ENCODE measurements at places on chromosomes 3 and 15.

GRCh38 chr3:44318891-44319311 lies 19.7 kb upstream of the TCAIM start:
- DNase-seq, result no peak

GRCh38 chr3:122942937-122943827 lies 84.4 kb downstream of the SEMA5B start:
- DNase-seq, result no peak

DNA sequence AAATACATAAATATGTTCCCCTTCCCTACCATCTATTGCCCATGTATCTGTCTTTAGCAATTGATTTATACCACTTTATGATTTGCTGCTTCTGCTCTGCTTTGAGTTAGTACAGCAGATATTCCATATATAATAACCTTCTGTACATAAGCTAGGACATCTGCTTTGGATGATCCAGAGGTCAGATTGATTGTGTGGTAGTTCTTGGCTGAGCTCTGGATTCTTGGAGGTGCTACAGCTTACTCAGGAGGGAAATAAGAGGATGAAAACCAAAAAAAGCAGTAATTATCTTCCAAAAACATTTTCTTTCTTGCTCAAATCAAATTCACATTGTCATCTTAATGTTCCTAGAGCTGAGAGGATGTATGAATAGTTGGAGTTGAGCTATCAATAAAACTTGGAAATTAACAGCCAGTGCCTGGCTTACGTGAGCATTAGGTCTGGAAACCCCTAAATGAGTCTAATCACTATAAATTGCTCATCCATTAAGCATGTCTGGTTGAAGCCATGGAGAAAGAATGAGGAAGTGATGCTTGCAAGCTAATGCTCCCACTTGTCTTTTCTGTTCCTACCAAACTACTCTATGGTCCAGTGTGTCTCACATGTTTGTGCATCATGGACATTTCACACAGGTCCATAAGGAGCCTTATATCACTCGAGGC lies 36.3 kb upstream of the TMEM42 start:
- no peak for DNase-seq

DNA sequence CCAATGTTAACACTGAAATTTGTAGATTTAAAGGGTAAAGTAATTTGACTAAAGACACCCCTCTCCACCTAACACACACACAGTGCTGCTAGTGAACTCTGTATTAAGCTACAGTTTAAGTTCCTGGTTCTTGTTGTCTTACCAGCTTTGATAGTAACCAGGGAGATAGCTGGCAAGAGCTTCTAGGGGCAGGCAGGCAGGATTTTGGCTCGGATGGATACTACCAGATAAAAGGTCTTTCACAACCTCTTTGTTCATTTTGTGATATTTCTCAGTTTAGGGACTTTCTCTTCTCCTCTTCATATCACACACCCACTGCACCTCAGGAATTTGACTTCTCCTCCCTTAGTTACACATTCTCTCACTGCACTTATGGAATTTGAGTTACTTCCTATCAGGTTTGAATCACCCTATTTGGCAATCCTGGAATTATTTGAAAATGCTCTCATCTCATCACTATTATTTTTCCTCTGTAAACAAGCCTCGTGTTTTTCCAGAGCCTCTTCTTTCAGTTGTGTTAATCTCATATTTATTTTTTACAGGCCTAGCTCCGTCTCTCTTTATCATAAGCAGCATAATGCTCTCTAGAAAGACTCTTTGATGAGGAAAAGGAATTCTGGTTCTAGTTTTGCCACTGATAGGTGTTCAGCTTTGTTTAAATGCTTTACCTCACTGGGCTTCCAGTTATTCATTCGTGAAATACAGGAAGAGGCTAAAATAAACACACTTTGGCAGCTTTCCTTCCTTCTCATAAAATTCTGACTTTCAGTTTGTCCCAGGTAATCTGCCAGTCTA lies 23.0 kb upstream of the CLDN1 start:
- DNase-seq, result no peak

GRCh38 chr15:29270169-29270955 lies 740 bp upstream of the NSMCE3 start:
- DNase-seq, result peak; percentile 46

- DNase-seq, result no peak
Measured at GRCh38 chr3:18064586-18064985, 322.2 kb upstream of the TBC1D5 start.

GRCh38 chr3:126257984-126258383 lies 77.6 kb upstream of the ALDH1L1 start:
- DNase-seq, result no peak

DNA sequence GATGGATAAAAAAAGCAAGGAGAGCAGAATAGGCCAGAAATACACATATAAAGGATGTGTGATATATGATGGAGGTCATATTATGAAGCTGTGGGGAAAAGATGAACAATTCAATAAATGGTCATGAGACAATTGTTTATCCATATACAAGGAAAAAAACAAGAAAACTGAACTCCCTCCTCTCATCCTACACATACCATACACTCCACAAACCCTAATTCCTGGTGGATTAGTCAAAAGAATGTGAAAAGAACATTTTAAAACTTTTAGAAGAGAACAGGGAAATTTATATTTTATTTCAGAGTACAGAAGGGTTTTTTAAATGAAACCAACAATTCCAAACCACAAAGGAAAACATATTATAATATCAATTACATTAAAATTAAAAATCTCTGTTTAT lies 34.5 kb upstream of the NR2E3 start:
- DNase-seq, result no peak

DNA sequence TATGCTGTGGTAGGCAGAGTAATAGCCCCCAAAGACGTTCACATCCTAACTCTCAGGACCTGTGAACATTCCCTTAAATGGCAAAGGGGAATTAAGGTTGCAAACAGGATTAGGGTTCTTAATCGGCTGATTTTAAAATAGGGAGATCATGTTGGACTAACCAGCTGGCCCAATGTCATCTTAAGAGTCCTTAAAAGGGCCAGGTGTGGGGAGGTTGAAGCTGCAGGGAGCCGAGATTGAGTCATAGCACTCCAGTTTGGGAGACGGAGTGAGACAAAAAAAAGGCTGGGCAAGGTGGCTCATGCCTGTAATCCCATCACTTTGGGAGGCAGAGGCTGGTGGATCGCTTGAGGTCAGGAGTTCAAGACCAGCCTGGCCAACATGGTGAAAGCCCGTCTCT lies 1.6 kb upstream of the FLNB start:
- no peak for DNase-seq

- no peak for DNase-seq
Measured at GRCh38 chr3:10387881-10388609, 67.1 kb upstream of the SEC13 start.

DNA sequence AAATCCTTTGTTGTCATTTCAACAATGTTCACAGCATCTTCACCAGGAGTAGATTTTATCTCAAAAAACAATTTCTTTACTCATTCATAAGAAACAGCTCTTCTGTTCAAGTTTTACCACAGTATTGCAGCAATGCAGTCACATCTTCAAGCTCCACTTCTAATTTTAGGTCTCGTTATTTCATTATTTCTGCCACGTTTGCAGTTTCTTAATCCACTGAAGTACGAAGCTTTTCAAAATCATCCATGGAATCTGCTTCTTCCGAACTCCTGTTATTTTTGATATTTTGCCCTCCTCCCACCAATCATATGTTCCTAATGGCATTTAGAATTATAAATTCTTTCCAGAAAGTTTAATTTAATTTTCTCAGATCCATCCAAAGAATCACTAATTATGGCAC lies 12.6 kb upstream of the OR5K1 start:
- DNase-seq, result no peak

DNA sequence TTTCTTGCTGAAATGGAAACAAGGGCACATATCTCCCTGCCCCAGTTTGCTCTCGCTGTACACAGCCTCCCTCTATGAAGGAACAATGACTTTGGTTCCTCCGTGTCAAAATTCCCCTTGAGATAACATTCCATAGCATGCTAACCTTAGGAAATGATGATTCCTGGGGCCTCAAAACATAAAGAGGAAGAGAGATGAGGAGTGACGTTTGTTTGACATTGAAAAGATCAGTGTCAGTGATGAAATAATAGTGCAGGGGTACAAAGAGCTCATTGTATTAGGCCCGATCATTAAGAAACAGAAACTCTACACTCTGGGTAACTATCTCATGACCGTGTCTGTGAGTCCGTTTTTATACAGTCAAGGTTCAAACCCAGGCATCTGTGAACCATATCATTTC lies 55.2 kb downstream of the ARNT2 start:
- no peak for DNase-seq

DNA sequence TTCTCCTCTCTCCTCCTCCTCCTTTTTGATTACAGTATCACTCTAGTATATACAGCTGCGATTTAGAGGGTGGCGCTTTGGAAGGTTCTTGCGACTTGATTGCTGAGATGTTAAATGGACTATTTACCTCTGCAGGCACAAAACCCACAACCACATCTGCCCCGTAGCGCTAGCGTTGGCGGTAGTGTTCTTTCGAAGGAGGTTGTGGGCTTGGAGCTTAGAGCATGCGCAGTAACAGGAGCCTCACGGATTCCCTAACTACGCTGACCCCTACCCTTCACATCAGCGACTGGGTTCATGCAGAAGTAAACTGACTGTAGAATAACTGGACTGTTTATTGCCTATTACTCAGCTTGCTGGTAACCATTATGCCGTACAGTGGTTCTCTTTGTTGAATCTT lies 58.0 kb downstream of the CGGBP1 start:
- DNase-seq, result peak; percentile 16

DNA sequence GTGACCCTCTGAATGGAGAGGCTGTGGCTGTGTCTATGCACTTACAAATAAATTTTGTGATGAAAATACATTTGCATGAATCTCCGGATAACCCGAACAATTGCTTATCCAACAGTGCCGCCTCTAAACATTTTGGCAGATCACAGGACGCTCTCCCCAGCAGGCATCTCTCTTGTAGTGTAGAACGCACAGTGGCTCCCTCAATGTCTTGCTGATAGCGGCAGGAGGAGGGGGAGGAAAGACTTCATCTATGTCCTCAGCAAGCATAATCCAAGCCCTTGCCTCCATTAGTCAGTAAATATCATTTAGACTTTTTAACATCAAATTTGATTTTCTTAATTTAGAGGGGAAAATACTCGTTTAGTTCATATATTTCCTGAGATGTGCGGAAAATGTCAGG lies 318.1 kb upstream of the IGF1R start:
- no peak for DNase-seq

DNA sequence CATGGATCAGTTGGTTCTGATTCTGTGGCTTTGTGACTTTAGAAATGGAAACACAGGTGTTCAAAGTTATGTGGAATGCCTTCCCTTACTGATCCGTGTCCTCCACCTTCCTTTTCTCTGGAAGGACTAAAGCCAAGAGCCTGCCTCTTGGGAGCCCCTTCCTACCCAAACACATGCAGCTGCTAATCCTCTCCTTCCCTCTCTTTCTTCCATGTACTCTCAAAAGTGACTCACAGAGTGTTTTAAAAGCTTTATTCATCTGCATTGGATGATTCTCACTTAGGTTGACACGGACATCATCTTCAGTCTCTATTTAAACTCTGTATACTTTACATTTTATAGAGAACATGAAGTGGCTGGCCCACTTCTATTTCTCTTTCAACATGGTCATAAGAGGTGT lies 856.5 kb upstream of the ARPP21 start:
- no peak for DNase-seq

- DNase-seq, result no peak
Measured at GRCh38 chr15:64781299-64781698, 5.9 kb upstream of the RBPMS2 start.

DNA sequence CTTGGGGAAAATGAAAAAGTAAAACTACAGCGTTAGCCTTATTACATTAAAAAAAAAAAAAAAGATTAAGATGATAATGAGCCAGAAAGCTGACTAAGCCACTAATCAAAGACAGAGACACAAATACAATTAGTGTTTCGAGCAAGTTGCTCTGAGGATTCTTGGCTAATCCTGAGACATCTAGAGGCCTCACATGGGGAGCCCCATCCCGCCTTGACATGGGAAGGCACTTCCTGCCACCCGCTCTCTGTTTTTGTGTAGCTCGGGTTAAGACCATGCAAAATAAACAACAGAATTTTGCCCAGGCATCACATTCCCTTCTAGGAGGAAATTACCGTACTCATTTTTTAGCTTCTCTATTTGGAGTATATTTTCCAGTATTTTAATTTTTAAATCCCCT lies 15.3 kb downstream of the HESX1 start:
- DNase-seq, result no peak

DNA sequence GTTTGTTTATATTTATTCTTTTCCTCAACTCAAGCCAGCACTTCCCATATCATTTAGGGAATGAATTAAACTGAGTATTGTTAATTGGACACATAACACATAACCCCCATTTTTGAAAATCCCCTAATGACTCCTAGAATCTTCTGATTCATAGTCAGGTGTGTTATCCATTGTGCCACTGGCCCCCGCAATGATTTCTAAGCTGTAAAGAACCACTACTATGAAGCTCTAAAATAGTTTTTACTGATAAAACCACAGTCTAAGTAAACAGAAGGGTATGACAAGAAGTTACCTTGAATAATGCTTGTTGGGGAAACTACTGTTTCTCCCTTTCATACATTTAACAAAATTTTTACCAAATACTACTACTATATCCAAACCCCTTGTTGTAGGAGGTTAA lies 22.3 kb upstream of the SLC12A8 start:
- DNase-seq, result no peak

DNA sequence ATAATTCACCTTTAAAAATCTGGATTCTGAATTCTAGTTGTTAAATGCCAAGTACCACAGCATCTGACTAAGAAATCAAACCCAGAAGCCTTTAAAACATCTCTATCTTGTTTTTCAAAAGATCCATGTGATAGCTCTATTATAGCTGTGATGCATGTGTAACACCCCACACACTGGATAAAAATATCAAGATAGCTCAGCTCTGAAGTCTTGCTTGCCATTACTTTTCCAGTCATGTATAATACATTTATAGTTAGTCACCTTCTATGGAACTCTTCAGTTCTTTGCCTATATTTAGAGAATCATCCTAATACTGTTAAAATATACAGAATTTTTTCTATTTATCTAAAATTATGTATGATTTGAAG lies 11.6 kb downstream of the ARPP19 start:
- DNase-seq, result no peak

DNA sequence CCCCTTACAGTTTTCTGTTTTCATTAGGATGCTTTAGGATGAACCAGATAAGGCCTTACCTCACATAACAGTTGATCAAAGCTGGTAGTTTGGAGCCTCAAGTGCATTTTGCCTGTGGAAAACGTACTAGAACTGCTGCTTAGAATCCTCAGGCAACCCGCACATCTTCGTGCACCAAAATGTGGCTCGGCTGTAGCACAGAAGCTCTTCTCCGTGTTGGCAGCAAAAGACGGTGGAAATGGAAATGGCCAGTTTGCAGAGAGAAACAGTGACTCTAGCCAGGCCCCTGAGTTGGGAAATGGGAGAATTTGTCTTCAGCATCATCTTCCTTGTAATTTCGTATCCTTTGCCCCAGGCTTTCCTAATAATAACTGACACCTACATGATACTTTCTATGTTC lies 20.6 kb downstream of the TLNRD1 start:
- no peak for DNase-seq

DNA sequence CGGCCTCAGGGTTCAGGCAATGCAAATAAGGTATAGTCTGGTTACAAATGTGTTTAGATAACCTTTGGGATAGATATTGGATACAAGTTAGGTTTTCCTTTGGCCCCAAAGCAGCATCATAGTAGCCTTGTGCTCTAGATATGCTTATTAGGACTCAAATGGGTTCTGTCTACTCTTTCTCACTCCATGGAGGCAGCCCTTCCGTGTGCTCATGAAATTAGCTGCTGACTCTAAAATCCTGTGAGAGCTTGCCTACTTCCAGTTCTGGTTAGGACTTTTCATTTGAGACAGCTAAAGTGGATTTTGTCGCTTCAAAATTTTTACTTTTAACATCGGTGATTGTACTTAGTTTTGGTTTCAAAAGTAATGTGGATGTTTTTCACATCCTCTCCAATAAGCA lies 1.6 kb downstream of the CDV3 start:
- no peak for DNase-seq

GRCh38 chr15:57373882-57374276 lies 2.4 kb upstream of the CGNL1 start:
- no peak for DNase-seq

Data from GM12864 (cell line).